ENCODE measurements at places on chromosomes 6 and 20.

DNA sequence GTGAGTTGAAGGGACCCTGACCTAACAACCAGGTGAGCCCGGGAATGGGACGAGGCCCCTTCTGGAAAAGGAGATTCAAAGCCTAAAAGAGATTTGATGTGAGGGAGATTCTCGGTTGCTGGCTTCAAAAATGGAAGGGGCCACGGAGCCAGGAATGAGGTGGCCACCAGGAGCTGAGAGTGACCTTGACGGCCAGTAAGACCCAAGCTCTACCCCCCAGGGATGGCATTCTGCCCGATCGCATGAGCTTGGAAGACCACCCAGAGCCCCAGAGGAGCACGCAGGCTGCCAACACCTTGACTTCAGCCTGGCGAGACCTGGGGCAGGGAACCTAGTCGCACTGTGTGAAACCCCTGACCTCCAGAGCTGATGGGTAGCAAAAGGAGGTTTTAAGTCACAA lies 163.9 kb downstream of the BMP7 start:
- no peak for DNase-seq

GRCh38 chr20:46273717-46274116 lies 34.6 kb downstream of the CDH22 start:
- no peak for DNase-seq

DNA sequence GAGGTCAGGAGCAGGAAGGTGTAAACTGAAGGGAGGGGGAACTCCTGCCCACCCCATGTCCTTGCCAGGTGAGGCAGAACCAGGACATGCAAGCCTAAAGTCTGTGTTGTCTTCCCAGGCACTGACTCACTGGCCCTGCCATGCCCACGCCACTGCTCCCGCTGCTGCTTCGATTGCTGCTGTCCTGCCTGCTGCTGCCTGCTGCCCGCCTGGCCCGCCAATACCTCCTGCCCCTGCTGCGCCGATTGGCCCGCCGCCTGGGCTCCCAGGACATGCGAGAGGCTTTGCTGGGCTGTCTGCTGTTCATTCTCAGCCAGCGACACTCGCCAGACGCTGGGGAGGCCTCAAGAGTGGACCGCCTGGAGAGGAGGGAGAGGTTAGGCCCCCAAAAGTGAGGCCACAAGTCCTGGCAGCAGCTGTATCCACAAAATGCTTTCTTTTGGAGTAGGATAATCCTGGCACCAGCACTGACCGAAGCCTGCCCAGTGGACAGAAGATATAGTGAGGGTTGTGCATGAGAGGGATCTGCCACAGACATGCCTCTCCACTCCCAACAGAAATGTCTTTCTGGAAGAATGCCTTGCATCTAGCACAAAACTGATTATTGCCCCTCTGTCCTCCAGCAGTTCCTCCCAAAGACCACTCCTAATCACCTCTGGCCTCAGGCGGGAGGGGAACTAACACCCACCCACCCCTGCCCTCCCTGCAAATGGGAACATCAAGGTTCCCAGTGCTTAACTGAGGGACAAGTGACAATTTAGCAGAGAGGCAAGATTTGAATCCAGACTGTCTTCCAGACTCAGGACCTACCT lies 812 bp downstream of the MYMX start:
- DNase-seq = no peak

DNA sequence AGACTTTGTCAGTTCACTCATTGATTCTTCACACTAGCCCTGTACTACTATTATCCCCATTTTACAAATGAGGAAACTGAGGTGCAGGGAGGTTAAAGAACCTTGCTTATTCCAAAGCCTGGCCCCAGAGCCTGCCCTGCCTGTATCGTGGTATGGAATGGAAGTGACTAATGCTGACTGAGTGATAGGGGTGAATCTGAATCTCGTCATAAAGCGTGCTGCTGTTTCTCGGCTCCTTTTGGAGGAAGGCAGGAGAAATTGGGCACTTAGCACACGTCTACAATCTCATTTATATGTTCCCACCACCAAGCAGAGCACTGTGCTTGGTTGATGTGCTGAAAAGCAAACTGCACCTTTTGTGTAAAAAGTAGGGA lies 17.1 kb downstream of the GFRA4 start:
- DNase-seq = peak; percentile 16

DNA sequence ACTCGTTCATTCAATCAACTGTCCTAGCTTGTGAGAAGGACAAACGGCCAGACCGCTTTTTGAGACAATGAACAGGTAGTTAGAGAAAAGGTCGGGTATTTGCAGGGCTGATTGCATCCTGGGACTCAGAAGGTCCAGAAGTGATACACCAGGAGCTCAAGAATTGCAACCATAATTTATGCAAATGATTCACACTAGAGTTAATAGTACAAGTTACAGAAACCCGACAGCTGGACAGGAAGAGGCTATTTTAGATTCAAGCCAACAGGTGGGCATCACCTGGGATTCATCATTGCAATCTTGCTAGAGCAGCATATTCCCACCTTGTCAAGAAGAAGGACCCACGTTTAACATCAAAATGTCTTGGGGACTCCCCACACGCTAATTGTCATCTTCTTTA lies 83.5 kb downstream of the TNFAIP3 start:
- no peak for DNase-seq

- no peak for DNase-seq
These were observed 650.0 kb downstream of the UTRN start for GRCh38 chr6:144935181-144935580.

DNA sequence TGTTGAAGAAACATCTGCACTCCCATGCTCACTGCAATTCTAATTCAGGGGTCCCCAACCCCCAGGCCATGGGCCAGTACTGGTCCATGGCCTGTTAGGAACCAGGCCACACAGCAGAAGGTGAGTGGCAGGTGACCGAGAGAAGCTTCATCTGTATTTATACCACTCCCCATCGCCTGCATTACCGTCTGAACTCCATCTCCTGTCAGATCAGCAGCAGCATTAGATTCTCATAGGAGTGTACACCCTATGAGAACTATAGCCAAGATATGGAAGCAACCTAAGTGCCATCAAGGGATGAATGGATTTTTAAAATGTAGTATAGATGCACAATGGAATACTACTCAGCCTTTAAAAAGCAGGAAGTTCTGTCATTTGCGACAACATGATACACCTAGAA lies 53.2 kb downstream of the MBOAT1 start:
- DNase-seq = no peak

- peak; percentile 69 for DNase-seq
These were observed 191.4 kb downstream of the REV3L start for GRCh38 chr6:111291336-111292259.

- DNase-seq = no peak
These were observed 6.6 kb upstream of the FBXO9 start for GRCh38 chr6:53058388-53059195.

DNA sequence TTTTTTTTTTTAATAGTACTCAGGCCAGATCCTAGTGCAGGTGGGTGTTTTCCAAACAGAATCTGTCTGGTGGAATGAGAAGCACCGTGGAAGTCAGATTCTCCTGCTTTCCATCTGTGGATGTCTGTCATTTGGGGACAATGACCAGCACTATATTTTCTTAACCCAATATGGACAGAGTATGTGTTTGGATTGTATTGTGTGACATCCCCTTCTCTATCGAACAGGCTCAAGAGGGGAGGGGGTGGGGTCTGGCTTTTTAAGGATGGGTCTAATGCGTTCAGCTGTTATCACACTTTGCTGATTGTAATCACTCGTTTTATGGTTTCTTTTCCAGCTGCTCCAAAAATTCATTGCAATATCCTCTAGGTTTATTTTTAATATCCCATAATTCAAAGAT lies 197.5 kb upstream of the CEP162 start:
- no peak for DNase-seq
